ENCODE measurements at places on chromosomes 2 and 18.

- no peak for DNase-seq
Observed at GRCh38 chr18:54210463-54210862, 14.0 kb downstream of the MBD2 start.

- no peak for DNase-seq
Observed at GRCh38 chr2:98578231-98578630, 30.1 kb downstream of the COA5 start.

DNA sequence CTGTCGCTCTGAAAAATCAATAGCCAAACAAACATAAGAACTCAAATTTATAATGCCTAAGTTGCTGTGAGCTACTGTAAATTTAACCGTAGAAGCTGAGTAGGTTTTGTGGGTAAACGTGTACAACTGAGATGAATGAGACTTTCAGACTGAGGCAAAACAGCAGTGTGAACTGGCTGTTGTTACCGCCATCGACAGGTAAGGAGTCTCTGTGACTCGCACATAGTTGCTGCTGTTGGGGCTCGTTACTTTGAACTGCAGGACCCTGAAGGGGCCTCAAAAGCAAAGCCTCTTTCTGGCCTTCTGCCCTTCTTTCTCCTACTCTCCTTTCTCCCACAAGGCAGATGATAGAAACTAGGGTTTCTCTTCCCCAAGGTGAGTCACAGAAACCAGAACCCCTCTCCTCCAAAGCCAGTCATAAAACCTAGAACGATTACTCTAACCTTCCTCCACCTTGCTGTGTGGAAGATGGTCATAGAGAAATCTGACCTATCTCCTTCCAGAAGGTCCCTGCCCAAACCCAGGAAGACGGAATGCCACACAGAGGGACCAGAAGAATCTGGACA is 101.2 kb downstream of the DLGAP1 start:
- no peak for DNase-seq

GRCh38 chr2:172403402-172403801 is 24.0 kb upstream of the ITGA6 start:
- no peak for DNase-seq

GRCh38 chr2:134772493-134773169 is 53.8 kb upstream of the TMEM163 start:
- DNase-seq = no peak

DNA sequence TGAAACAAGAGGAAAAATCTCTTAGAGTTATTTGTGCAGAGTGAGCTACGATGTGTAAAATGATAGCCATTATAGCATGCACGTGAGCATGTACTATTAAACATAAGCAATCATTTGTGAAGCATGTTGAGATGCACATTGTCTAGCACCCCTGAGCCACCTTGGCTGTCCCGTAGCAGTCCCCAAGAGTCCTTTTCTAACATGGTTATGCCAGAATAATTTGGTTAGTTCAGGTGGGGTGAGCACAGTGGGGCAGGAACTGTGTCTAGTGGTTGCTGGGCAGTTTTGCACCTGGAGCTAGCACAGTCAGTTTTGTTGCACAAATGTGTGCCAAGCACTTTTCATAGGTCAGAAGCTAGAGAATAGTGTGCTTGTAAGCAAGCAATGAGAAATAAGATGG is 809.8 kb downstream of the RNF144A start:
- no peak for DNase-seq

DNA sequence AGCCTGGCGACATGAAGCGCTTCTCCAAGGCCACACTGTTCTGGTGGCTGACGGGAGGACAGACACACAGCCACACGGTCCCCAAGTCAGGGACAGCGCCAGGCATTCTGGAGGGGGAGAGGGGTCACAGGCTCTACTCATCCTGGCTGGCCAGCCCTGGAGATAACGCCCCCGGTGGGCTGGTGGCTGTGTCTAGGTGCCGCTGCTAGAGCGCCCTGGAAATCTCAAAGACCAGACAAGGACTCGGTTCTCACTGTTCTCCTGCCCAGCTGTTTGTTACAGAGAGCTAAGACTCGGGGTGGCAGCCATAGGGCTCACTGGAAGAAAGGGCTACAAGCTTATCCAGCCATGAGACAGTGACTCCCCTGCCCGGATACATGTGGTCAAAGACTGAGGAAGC is 72.0 kb downstream of the KCNF1 start:
- no peak for DNase-seq

DNA sequence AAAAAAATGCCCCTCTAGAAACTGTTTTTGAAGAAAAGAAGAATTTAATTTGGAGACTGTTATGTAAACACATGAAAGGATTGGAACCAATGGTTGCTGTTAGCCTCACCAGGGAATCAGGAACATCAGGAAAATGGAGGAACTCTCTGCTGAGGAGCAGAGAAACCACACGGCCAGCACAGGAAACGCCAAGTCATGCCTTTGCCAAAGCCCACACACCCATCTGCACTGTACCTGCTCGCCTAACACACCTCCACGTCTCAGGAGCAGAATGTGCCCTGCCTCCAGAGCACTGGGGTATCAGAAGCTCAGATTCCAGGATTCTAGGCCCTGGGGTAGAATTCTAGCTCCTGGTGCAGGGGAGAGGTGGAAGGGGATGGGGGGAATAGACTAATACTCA is 9.8 kb upstream of the SCYGR1 start:
- no peak for DNase-seq

- no peak for DNase-seq
Observed at GRCh38 chr2:178401994-178402437, 49.0 kb downstream of the PRKRA start.

- no peak for DNase-seq
Observed at GRCh38 chr2:101720732-101721131, 23.2 kb downstream of the MAP4K4 start.

GRCh38 chr2:37201208-37201607 is 4.9 kb downstream of the CEBPZOS start:
- DNase-seq = no peak

GRCh38 chr2:42115588-42115987 is 53.6 kb upstream of the EML4 start:
- no peak for DNase-seq

DNA sequence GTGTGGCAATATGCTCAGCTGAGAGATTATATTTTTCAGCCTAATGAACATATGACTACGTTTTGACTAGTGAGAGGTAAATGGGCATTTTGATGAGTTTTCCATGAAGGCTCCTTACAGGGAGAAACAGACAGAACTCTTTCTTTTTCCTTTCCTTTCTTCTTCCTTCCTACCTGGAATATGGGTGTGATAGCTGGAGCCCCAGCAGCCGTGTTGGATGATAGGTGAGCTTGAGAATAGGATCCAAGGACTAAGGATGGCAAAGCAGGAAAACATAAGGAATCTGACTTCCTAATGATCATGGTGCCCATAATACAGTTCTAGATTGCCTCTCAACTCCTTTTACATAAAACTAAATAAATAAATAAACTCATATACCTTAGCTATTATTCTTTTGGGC is 124.0 kb downstream of the MAIP1 start:
- no peak for DNase-seq

- DNase-seq = no peak
Observed at GRCh38 chr2:237633061-237633561, 5.7 kb downstream of the LRRFIP1 start.

- DNase-seq = no peak
Observed at GRCh38 chr18:77906103-77906892, 656.6 kb downstream of the GALR1 start.

GRCh38 chr2:72999729-73000725 is 71.5 kb downstream of the SFXN5 start:
- DNase-seq = no peak

GRCh38 chr2:193885419-193885818 is 1690.7 kb upstream of the TMEFF2 start:
- no peak for DNase-seq

DNA sequence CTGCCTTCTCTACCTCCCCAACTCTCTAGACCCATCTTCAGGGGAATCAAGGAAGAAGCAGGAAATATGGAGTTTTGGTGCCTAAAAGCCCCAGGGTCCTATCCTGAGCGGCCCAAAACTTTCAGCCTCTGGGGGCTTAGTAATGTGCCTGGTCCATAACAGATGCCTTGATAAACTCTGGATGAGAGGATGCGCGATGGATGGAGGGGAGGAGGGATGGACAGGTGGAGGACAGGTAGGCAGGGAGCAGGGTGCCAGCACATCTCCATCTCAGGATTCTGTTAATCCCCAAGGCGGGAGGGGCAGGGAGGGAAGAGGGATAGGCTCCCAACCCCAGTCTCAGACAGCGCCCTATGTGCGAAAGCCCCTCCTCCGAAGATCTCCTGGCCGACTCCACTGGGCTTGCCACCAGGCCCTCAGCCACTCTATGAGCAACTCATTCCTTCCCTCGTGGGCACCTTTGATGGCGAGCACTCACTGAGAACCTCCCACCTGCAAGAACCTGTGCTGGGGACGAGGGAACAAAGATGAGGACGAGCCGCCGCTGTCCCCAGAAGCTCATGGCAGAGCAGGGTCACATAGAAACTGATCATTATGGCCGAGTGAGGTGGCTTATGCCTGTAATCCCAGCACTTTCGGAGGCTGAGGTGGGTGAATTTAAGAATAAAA is 23.1 kb downstream of the HS1BP3 start:
- no peak for DNase-seq

DNA sequence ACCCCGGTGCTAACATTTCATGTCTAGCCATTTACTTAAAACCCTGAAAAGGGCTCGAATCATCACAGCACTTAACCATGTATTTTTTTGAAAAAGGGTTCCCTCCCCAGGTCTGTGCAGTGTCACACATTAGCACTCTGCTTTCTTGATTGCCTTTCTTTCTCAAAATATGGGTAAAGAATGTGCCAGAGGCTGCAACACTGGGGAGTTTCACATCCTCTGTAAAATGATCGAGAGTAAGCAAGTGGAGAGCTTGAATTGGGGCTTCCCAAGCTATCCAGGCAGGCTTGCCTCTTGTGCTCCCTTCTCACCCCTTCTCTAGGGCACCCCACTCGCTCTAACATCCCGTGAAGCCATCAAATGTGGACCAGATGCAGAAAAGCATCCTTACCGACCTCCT is 177.0 kb upstream of the CCDC68 start:
- no peak for DNase-seq

DNA sequence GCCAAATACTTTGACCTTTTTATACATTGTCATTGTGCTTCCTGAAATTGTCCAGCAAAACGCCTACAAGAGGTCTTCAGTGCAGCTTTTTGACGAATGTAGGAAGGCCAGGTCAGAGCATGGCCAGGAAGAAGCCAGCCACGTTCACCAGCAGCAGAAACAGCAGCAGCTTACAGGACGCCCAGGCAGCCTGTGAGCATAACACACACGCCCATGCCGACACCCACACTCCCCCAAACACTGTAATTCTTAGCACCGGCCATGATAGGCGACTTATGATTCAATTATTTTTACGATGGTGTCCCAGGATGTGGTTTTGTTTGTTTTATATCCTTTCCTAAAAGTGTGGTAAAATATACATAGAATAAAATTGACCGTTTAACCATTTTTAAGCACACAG is 249.1 kb upstream of the SALL3 start:
- no peak for DNase-seq

Measured in inflammatory macrophage treated with lipopolysaccharide for 4 hours (primary cell).